ENCODE measurements at places on chromosomes 16 and 17.
A peak's percentile ranks its signal among the peaks of the same experiment; 100 is the strongest.

DNA sequence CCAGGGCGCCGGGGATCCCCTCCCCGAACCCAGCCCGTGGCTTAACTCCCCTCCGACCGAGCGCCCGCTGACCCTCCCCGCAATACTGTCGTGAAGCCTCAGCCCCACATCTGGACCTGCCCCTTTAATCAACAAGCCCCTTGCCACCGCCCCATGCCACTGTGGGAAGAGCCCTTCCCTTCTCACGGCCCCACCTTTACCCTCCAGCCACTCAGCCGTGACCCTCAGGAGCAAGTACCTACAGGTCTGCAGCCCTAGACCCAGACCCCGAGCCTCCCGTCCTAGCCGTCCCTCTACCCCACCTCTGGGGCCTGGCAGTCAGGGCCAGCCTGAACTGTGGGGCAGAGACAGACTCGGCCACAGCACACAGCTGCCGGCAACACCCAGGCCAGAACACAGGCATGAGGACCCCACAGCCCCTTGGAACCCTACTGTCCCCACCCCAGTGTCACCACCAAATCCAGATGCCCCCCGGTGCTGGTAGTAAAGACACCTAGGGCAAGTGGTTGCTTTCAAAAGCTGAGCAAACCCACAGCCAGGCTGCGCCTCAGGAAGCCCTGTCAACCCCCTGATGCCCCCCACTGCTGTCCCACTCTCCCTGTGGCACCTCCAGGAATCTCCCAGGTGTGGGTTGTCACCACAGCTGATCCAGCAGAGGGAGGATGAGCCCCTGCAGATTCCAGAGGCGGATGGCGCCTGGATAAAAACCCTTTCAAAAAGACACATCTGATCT is 1.4 kb downstream of the NXPH3 start:
- DNase-seq, result no peak

DNA sequence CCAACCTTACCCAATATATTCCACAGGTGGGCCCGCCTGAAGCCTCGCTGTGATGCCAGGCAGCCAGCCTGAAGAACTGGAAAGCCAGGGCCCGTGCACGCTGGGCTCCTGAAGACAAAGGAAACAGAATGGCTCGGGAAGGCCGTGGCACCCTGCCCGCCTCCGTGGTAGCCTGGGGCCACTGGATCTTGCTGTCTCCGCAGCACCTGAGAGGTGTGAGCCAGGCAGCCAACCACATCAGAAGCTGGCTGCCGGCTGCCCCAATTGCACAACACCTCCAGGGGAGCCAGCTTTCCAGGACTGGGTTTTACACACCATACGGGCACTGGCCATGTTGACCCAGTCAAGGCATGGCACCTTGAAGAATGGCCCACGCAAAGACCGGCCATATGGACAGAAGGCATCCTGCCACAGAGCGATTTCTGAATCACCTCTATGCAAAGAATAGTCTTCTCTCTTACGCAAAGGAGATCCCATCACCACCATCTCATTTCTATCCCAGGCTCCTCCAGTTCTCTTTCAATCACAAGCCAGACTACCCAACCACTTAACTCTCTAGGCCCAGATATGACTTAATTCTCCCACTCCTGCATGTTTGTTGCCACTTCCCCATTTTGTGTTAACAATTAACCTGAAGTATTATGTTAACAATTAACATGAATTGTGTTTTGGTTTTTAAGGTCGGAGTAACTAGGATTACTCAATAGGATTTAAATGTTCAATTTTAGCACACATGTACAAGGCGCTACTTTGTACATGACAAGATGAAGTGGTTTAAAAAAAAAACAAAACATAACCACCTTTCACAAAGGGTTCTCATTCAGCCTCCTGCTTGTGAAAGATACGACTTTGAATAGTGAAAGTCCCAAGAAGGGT is 32.1 kb downstream of the ZFHX3 start:
- no peak for DNase-seq

- peak; percentile 73 for DNase-seq
Measured at GRCh38 chr16:15427648-15428239, 6.6 kb upstream of the BMERB1 start.

GRCh38 chr17:3755335-3756030 is 31.8 kb downstream of the HASPIN start:
- DNase-seq, result no peak

DNA sequence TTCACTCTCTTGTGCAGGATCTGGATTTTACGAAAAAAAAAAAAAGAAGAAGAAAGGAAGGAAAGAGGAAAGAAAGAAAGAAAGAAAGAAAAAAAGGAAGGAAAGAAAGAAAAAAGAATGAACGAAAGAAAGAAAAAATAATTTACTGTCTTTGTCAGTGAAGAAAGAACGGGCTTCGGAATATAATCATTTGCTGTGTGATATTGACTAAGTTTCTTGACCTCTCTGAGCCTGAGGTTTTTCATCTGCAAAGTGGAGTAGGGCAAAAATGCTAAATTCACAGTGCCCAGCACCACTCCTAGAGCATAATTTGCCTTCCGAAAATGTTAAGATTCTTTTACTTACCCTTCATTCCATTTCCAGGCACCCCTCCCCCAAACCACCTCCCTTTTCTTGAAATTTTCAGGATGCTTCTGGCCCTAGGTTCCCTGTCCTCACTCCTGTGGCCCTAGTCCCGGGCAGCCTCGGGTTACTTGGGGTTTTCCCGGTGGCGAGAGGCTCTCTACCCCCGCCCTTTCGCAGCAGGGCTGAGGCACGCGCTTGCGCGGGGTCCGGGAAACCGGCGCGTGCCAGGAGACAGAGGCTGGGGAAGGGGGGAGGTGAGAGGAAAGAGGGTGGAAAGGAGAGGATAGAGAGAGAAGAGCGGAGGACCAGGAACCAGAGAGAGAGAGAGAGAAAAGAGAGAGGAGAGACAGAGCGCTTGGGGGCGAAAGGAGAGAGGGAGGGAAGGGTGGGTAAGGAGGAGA is at the start of gene CNTNAP1:
Gene CNTNAP1 (plus strand): TSS at position 556 of the 746 bp plus-strand sequence. CDS start 299 bp downstream, outside the sequence.
- DNase-seq, result no peak

GRCh38 chr17:67801626-67802175 is 23.6 kb upstream of the BPTF start:
- no peak for DNase-seq

- DNase-seq, result no peak
Measured at GRCh38 chr17:20028443-20028842, 19.3 kb downstream of the SPECC1 start.

DNA sequence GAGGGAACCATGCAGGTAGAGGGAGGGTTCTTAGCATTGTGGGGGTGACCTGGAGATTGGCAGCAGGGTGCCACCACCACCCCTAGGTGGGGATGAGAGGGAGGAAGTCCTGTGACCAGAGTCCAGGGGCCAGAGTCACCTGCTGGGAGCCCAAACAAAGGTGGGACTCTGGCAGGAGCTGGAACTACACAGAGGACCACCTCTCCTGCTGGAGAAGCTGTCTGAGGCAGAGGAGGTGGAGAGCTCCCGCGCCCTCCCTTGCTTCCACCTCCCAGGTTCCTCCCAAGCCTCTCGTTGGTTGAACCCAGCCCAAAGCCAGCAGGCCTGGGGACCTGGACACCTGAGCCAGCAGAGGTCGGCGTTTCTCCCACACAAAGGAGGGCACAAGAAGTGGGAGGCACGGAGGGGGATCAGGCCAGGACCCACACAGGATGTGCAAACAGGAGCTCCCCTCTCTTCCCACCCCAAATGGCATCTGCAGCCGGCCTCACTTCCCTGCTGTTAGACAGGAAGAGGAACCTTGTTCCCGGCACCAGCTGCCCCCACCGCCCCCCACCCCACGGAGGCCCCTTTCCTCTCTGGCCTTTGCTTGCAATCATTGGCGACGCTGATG is 154.6 kb downstream of the SEC14L1 start:
- no peak for DNase-seq

GRCh38 chr17:6793748-6794493 is 17.9 kb downstream of the FBXO39 start:
- peak; percentile 8 for DNase-seq

Data from activated CD4-positive, alpha-beta T cell treated with anti-CD3 and anti-CD28 coated beads for 48 hours (primary cell).